Hepatocyte (in vitro differentiated cells): ENCODE measurements at places on chromosomes 13 and 19. TPM values are rescaled to one million over a fixed set of nuclear protein-coding genes. Genes with fewer than 3 reads are reported as not detected.

TMEM86B gene
- 48.6 and 62.3 TPM in 2 replicates for polyA plus RNA-seq

SMAD9 gene
- 3.2 and 4.1 TPM in 2 replicates for polyA plus RNA-seq

GRCh38 chr13:51229731-51230130, 7.5 kb downstream of the FAM124A start:
- no peak overlapping the region for H3K4me3 ChIP-seq
- no peaks in the 10 kb centered on the region for H3K36me3 ChIP-seq
- H3K4me1 ChIP-seq = no peaks in the 10 kb centered on the region
- H3K27ac ChIP-seq = no peak overlapping the region

ACTMAP gene
- polyA plus RNA-seq = 14.8 and 19.1 TPM in 2 replicates

DNA sequence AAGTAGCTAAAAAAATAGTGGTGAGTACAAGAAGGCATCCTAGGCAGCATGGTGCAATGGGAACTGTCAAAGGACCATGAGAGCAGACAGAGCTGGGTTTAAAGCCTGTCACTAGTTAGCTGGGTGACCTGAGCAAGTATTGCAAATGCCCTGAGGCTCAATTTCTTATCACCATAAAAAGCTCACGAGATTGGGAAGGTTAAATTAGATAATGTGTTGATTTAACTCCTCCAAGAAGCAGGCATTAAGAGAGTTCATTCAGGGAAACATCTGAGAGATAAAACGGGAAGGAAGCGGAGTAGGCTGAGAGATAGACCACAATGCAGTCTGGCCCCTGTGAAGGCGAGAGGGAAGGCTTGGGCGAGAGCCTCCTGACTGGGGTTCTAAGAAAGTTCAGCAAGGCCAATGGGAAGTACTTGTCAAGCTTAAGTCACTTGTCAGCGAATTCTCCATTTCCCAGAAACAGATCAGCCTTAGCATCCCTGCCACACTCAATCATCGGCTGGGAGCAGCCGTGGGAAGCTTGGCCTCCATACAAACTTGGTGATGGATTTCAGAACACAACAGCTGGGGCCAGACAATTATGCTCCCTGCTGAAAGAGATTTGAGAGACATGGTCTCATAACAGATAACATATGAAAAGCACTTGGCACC, 105.5 kb downstream of the POU4F1 start:
- no peaks in the 10 kb centered on the region for H3K27me3 ChIP-seq
- H3K27ac ChIP-seq = no peak overlapping the region
- no peak for DNase-seq
- H3K4me3 ChIP-seq = no peak overlapping the region
- H3K4me1 ChIP-seq = no peaks in the 10 kb centered on the region

ZNF556 gene
- polyA plus RNA-seq = not detected in 2 replicates

PGLYRP2 gene
- not detected in 2 replicates for polyA plus RNA-seq

- no peaks in the 10 kb centered on the region for H3K27me3 ChIP-seq
- no peak overlapping the region for H3K27ac ChIP-seq
- H3K36me3 ChIP-seq = no peaks in the 10 kb centered on the region
- no peaks in the 10 kb centered on the region for H3K4me1 ChIP-seq
Observed at GRCh38 chr19:41420101-41420880, 6.9 kb downstream of the B3GNT8 start.

GRCh38 chr19:4829001-4829712, 2.4 kb downstream of the TICAM1 start:
- DNase-seq = peak; percentile 69
- H3K27ac ChIP-seq = peak overlapping the region; percentile 78
- H3K36me3 ChIP-seq = no peaks in the 10 kb centered on the region
- peaks cover 12% of the 10 kb centered on the region for H3K4me1 ChIP-seq

- H3K36me3 ChIP-seq = no peaks in the 10 kb centered on the region
- H3K4me1 ChIP-seq = peaks cover 5% of the 10 kb centered on the region
- DNase-seq = peak; percentile 87
- no peak overlapping the region for H3K27ac ChIP-seq
- no peak overlapping the region for H3K4me3 ChIP-seq
Observed at GRCh38 chr19:1811472-1811894, 593 bp downstream of the ATP8B3 start.

GPR18 gene
- polyA plus RNA-seq = 0.35 TPM in 1 of 2 replicates, not detected in the other

- H3K27me3 ChIP-seq = no peaks in the 10 kb centered on the region
- H3K4me3 ChIP-seq = no peak overlapping the region
- DNase-seq = no peak
- H3K36me3 ChIP-seq = no peaks in the 10 kb centered on the region
- H3K27ac ChIP-seq = no peak overlapping the region
- no peaks in the 10 kb centered on the region for H3K4me1 ChIP-seq
Observed at GRCh38 chr13:46354156-46355087, 32.6 kb downstream of the RUBCNL start.

ARHGAP33 gene
- 7.9 and 11.4 TPM in 2 replicates for polyA plus RNA-seq
